Anterior cingulate cortex (tissue), 58 donors: ENCODE measurements at places on chromosomes 7 and 10.

DNA sequence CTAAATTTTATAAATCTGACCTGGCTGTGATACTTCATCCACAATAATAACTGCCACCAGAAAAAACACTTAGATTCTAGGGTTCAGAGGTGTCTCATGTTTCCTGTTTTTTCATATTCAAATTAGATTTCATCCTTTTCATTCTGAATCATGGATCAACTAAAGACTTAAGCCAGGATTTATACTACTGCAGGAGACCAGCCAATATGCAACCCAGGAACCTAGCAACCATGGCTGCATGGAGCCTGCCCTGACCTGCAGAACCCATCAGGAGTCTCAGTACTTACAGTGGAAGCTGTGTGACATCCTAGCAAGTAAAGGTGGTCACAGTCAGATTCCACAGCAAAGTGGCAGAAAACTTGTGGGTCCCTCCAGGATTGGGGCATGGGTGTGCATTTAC is 40.5 kb upstream of the RNF148 start:
- no peak for DNase-seq

DNA sequence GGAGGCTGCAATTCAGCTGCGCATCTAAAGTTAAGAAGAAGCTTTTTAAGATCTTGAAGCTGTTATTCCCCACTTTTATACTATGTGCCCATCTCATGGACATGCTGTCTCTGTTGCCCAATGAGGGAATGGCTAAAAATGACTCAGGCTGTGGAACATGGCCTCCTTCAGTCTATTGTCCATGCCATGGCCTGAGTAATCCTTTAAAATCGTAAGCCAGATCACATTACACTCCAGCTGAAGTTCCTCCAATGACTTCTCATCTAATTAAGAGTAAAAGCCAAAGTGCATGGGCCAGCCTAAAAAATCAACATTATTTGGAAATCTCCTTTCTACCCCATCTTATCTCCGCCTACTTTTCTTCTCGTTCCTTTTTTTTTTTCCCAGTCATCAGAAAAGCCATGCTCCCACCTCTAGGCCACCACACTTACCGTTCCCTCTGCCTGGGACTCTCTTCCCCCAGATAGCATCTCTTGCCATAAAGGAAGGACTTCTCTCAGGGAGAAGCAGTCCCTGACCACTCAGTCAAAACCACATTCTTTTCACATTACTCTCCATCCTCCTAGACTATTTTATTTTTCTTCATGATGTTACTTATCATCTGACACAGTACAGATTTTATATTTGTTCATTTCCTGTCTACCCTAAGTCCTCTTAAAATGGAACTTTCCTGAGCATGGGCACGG is 337.4 kb downstream of the PRPF18 start:
- no peak for DNase-seq

DNA sequence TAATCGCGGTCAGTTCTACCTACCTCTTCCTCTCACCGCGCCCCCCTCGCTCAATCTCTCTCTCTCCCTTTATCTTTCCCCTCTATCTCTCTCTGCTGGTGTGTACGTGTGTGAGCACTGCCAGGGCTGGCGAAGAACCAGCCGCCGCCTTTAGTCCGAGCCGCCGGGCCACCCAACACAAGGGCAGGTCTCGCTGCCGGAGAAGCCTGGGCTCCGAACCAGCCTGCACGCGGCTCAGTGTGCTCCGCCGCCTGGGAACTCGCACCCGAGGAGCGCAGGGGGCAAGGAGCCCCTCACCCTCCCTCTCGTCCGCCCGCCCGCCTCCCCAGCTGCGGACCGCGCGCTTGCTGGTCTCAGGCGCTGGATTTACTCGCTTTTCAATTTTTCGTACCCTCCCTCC is 1.7 kb downstream of the NXPH1 start:
- DNase-seq, result no peak

GRCh38 chr10:130558746-130559546 is 422.8 kb downstream of the GLRX3 start:
- DNase-seq, result no peak

DNA sequence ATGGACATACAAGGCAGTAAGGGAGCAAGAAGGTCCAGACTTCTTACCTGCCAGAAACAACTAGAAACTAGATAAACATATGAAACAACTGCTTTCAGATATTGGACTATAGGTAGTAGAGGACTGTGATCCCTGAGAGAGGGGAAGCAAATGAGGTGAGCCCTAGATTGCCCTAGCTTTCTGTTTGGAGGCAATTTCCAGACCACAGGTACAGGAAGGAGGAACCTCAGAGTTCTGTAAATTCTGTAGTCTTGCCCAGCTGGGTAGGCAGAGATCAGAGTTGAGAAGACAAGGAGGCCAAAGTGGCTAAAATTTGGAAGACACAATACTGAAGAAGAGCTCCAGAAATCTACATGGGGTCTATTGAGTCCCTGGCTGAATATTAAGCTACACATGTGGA is 21.0 kb downstream of the CDK6 start:
- no peak for DNase-seq

GRCh38 chr7:2388637-2388954 is 14.8 kb upstream of the CHST12 start:
- DNase-seq, result no peak

DNA sequence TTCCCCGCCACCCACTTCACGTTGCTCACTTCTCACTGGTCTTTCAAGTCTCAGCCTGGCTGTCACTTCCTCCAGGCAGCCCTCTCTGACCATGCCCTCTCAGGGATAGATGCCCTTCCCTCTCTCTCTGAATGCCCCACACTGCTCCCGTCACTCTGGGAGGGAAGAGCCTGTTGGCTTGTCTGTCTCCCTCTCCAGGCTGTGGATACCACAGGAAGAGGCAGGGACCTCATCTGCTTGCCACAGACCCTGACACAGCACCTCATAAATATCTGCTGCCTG is 93.1 kb downstream of the OAT start:
- DNase-seq, result no peak

- no peak for DNase-seq
Measured at GRCh38 chr10:117370205-117370604, 5.0 kb downstream of the PDZD8 start.

DNA sequence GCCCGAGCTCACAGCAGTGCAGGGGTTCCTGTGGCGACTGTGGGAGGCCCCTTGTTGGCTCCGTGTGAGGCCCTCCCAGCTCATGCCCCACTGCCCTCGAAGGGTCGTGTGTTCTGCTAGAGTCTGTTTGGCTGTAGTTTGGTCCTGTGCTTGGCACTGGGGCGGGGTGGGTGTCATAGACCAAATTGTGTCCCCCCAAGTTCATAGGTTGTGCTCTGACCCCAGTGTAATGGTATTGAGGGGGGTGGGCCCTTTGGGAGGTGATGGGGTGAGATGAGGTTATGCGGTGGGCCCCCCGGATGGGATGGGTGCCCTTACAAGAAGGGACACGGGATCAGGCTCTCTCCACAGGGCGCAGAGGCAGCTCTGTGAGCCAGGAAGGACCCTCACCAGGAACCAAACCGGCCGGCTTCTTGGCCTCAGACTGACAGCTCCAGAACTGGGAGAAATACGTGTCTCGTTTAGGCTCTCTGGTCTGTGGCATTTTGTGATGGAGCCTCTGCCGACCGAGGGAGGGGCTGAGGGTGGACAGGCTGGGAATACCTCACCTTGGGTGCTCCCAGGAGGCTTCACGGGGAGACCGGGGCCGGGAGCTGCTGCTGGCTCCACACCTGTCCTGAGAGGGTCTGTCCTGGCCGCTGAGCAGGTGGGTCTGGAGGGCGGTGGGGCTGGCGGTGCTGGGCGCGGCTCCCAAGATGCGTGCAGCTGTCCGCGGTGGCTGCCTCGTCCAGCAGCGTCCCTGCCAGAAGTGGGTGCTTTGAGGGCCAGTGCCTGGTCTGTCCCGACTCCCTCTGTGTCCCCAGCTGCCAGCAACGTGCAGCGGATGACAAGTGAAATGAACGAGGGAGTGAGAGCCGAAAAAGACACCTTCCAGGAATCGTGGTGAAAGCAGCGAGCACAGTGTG is 89.4 kb downstream of the INPP5A start:
- DNase-seq, result no peak

GRCh38 chr7:100867776-100868485 is 744 bp downstream of the TRIP6 start:
- no peak for DNase-seq

DNA sequence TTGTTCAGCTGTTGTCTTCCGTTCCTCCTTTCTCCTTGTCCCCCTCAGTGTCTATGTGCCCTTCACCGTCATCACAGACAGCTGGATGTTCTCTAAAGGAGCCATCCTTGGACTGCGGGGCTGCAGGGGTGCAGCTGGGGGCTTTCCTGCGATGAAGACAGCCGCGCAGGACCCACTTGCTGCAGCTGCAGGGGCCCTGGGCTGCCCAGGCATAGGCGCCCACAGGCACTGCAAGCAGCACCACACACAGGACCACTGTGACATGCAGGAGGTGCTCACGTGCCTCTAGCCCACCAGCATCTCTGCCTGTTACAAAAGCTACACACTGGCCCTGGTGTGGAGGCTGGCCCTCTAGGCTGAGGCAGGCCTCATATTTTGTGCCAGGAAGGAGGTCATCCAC is 3.4 kb downstream of the LRIT2 start:
- no peak for DNase-seq

DNA sequence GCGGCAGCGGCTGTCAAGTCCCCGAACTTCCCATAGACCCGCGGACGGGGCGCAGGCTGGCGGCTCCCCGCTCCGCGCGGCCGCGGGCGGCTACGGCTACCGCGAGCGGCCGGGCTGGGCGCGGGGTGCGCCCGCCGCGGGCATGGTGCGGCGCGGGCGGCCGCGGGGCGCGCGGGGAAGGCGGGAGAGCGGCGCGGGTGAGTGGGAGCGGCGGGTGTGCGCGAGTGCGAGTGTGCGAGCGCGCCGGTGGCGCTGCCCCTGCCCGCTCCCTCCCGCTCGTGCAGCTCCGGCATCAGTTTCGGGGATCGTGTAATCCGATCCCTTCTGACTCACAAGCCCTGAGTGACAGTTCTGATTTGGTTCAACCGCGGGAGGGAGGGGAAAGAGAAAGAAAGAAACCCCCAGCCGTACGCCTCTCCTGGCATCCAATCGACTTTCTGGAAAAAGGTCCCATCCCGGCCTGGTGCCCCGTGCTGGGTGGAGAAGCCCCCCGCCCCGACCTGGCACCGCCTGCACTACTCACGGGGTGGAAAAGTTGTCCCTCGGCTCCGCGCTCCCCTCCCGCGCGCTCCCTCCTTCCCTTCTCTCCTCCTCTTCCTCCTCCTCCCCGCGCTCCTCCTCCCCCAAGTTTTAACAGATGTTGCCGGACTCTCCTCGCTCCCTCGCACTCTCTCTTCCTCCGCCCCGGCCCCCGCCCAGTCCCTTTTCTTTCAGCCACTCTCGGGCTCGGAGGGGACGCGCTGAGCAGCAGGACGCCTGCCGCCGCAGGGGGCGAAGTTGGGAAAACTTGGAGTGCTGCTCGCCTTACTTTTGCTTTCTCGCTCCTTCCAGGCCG is at the start of gene GLI3:
GLI3 (minus strand) TSS at position 234 of the 835 bp plus-strand sequence. CDS start 13,956 bp downstream, outside the sequence.
- DNase-seq, result peak; percentile 61

GRCh38 chr7:91031757-91032156 is 232.5 kb upstream of the FZD1 start:
- no peak for DNase-seq

DNA sequence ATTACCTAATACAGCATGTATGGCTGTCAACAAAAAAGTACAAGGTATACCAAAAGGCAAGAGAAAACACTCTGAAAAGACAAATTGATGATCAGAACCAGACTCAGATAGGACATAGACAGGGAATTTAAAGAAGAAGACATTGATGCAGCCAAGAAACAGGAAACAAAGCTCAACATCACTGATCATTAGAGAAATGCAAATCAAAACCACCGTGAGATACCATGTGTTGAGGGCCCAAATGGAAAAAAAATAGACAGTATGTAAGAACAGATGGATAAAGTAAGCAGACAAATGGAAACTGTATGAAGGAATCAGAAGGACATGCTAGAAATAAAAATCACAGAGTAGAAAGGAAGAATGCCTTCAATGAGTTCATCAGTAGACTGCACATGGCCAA is 23.3 kb downstream of the CARD11 start:
- no peak for DNase-seq

DNA sequence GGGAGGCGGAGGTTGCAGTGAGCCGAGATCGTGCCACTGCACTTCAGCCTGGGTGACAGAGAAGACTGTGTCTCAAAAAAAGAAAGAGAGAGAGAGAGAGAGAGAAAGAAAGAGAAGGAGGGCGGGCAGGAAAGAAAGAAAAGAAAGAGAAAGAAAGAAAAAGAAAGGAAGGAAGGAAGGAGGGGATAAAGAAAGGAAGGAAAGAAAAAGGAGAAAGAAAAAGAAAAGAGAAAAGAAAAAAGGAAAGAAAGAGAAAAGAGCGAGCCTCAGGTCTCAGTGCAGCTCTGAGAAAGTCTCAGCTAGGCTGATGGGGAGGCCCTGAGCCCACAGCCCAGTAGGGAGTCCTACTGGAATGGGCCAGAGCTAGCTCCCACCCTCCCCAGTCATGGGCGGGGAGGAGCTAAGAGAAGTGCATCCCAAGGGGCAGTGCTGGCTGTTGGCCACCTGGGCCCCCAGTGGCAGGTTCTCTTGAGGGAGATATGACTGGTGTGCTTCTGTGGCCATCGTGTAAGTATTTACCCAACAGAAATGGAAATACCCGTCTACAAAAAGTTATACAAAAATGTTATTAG is 69.3 kb downstream of the ABRAXAS2 start:
- DNase-seq, result no peak

- no peak for DNase-seq
Measured at GRCh38 chr7:41924796-41925195, 221.9 kb upstream of the INHBA start.

DNA sequence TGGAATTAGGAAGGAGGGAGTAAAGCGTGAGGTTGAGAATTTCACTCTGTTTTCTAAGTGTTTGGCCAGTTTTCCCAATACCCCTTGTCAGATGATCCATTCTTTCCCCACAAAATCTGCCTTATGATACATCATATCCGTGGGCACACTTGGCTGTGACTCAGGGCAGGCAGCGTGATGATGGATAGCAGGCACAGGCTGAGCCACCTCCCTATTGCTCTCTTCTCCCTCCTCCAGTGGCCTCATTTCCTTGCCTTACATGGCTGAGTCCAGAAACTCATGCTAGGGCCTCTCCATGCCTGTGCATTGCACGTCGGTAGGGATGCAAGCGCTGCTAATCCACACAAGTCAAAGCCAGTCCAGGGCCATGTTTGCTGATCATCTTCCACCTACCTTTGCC is 128.3 kb downstream of the AMPH start:
- DNase-seq, result no peak

GRCh38 chr7:101841328-101841727 is 23.9 kb downstream of the CUX1 start:
- no peak for DNase-seq

GRCh38 chr7:100546926-100547800 is 8.2 kb downstream of the AGFG2 start:
- DNase-seq, result no peak

GRCh38 chr10:71299071-71299785 is 19.8 kb upstream of the SLC29A3 start:
- no peak for DNase-seq

DNA sequence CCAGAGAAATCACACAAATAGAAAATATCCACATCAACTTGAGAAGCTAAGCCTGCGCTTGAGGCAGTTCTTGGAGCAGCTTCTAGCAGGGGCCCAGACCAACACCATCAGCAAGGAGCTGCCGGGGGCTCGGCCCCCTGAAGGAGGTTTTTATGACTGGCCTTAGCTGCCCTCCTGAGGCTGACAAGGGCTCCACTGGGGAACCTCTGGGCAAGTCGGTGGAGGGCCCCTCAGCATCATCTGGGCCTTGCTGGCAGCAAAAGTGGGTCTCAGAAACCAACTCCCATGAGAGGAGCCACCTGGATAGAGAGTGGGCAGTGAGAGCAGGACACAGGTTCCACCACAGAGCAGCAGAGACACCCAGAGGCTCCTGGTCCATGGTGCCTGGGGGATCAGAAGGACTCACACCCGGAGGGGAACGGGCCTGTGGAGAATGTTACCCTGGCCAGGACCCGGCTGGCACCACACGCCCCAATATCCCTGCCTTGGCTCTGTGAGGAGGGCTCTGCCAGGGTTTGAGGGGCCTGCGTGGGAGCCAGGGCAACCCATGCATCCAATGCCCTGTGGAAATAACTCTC is 55.9 kb downstream of the NEUROG3 start:
- DNase-seq, result no peak
